ENCODE measurements at places on chromosomes 6 and 20.

GRCh38 chr6:13762611-13763441 lies 51.2 kb upstream of the RANBP9 start:
- DNase-seq, result no peak

- no peak for DNase-seq
Measured at GRCh38 chr20:51749674-51750036, 18.5 kb downstream of the ATP9A start.

GRCh38 chr20:44848254-44849015 lies 37.1 kb upstream of the YWHAB start:
- no peak for DNase-seq

DNA sequence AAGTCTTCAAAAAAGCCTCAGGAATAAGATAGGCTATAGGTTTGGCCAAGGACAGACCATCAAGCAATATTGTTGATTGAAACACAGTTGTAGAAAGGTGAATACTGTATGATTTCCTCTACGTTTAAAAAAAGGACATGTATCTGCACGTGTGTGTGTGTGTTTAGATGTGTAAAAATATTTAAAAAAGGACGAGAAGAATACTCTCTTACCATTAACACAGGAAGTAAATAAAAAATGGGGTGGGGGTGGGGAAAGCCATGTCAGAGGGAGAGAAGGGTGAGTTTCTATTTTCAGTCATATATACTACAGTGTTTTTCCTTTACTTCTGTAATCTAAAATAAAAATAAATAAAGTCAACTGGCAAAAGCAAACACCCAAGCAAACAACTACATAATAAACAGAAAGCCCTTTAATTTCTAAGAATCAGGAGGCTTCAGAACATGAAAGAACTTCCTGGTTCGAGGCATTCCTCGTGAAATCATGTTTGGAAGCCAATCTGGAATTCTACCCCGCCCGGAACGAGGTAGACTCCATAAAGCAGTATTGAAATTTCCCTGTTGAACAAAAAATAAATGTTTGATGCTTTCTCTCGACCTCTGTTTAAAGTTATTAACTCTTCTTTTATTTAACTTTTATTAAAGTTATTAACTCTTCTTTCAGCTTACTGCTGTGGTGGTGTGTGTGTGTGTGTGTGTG lies 158.1 kb upstream of the ZNF217 start:
- no peak for DNase-seq

- no peak for DNase-seq
Measured at GRCh38 chr6:100420711-100421110, 44.0 kb downstream of the SIM1 start.

- DNase-seq, result no peak
Measured at GRCh38 chr20:10367693-10367942, 66.4 kb downstream of the MKKS start.

DNA sequence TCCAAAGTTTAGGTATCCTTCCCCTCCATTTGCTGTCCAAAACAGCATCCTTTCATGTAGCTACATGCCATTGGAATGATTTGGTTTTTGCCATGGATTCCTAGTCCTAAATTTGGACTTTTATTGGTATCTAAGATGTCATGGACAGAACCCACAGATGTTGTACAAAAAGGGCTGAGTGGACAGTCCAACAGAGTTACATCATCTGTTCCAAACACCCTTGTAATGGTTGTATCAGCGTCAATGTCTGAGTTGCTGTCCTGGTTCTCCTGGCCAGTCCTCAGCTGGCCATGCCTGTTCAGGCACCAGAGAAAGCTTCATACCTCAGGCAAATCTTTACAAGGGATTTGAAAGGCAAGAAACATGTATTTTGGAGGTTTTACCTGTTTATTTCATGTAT lies 191.3 kb downstream of the ESR1 start:
- DNase-seq, result no peak

DNA sequence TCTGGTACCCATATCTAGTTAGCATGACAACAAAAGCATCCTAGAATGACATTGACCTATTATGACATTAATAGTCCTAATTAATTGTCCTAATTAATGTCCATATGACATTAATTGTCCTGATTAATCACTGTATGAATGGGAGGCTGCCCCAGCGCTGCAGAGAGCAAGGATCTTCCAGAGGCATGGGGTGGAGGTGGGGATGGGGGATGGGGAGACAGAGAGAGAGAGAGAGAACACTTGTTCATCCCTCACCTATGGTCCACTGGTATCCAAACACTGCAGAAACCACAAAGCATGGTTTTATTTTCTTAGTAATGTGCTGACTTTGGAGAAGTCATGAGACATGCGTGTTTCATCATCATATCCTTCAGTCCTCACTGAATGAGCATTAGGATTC lies 235.1 kb downstream of the FNDC1 start:
- DNase-seq, result no peak

- DNase-seq, result no peak
Measured at GRCh38 chr6:38976801-38977500, 71.6 kb upstream of the GLP1R start.

- DNase-seq, result no peak
Measured at GRCh38 chr6:116352515-116353471, 18.0 kb upstream of the DSE start.

DNA sequence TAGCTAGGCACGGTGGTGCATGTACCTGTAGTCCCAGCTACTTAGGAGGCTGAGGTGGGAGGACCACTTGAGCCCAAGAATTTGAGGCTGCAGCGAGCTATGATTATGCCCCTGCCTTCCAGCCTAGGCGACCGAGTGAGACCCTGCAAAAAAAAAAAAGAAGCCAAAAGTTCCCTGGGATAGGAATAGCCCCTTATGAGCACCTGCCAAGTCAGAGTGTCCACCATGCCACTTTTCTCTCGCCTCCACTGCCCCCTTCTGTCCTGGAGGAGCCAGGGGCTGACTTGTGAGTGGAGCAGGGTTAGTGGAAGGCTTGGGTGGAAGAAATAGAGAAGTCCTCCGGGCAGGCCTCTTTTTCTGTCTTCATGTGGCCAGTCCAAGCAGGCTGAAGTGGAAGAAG lies 12.1 kb upstream of the DDX27 start:
- no peak for DNase-seq

DNA sequence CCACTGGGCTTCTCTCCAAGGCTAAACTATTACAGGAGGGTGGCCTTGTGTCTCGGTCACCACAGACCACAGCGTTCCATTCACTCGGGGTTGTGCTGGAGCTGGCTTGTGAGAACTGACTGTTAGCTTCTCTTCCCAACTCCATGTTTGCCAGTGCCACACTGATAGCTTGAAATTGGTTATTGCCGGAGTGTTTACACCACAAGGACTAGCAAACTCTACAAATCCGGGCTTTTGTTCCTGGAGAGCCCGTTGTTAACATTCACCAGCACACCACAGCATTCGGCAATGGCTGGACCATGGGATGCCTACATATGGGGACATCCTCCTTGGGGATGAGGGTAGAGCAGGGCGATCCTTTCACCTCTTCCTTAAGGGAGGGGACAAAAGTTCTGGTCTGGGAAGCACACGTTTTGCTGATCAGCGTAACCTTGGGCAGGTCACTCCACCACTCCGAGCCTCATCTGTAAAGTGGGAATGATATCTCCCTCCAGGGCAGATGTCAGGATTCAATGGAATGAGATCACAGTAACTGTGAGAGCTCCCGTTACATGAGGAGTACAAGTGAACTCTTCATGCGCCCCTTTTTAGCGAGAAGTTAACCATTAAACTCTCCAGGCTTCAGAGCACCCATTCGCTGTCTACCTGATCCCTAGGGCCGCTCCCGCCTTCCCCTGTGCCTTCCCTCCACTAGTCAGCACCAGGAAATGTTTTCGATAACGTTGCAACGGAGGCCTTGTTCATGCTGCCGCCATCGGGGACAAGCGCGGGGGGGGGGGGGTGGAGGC lies 41.7 kb upstream of the TTPAL start:
- DNase-seq, result no peak

GRCh38 chr6:4553387-4553786 lies 222.8 kb upstream of the CDYL start:
- no peak for DNase-seq

- no peak for DNase-seq
Measured at GRCh38 chr20:6055161-6055783, 1.4 kb upstream of the LRRN4 start.

- DNase-seq, result no peak
Measured at GRCh38 chr20:45467172-45467571, 2.4 kb upstream of the WFDC2 start.

GRCh38 chr6:164455835-164456234 lies 853.6 kb downstream of the C6orf118 start:
- DNase-seq, result no peak

- DNase-seq, result no peak
Measured at GRCh38 chr6:170003027-170003426, 251.6 kb downstream of the ERMARD start.

Data from activated gamma-delta T cell treated with anti-CD3 and anti-CD28 coated beads, Interleukin-2, amount 50 U/mL, for 16 hours (primary cell).